Glutamatergic neuron (in vitro differentiated cells): ENCODE measurements at places on chromosomes 1 and 21.
A peak's percentile ranks its signal among the peaks of the same experiment; 100 is the strongest.

- peak; percentile 90 for DNase-seq
Observed at GRCh38 chr21:41777951-41778815, 11.3 kb upstream of the RIPK4 start.

GRCh38 chr1:115539736-115540135 lies 102.0 kb upstream of the VANGL1 start:
- DNase-seq, result no peak

- no peak for DNase-seq
Observed at GRCh38 chr21:25396135-25396711, 211.1 kb downstream of the MRPL39 start.

- no peak for DNase-seq
Observed at GRCh38 chr1:12285496-12286143, 55.8 kb downstream of the VPS13D start.

DNA sequence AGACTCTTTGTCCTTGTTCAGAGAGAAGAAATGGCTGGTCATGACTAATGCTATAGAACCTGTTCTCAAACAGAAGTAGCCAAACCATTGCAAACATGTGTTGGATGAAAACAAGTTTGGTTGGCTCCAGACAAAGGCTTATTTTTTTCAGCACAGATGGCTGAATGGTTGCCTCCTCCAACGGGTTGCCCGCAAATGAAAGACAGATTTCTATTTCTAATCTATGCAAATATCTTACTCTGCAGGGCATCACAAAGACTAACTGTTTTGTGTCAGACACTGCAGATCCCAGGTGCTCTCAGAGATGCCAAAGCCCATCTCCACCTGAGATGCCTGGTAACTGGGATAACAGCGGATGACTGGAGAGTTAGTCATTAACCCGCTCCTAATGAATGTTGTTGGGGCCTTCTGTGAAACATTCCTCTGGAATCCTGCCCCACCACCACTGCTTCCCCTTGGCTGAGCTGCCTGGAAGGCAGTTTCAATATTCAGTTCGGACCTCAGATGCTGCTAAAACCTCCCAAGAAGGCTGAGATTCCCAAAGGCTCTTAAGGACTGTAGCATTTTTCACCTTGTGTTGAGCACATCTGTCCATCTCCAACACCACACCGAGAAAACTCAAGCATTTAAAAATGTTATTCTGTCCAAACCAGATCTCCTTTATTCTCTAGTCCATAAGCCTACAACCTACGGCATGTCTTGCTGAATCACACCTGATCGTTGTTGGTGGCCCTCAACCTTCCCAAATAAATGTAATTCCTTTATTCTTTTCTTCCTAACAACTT lies 104.4 kb downstream of the PTPN14 start:
- no peak for DNase-seq

DNA sequence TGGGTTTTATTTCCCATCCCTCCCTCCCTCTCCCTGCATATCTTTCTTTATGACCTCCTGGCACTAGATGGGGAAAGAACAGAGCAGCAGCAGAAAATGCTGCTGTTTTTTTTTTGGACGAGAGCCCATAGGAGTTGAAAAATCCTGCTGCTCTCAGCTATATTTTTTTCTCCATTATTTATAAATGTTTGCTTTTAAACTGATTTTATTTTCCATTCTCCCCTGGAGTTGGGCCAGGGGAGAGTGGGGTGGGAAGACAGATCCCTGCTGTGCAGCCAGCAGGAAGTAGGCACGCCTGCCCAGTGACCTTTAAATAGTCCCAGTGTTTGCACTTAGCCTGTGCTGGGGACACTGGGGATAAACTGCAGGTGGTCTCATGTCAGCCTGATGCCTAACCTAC lies 17.4 kb downstream of the SFT2D2 start:
- DNase-seq, result no peak

DNA sequence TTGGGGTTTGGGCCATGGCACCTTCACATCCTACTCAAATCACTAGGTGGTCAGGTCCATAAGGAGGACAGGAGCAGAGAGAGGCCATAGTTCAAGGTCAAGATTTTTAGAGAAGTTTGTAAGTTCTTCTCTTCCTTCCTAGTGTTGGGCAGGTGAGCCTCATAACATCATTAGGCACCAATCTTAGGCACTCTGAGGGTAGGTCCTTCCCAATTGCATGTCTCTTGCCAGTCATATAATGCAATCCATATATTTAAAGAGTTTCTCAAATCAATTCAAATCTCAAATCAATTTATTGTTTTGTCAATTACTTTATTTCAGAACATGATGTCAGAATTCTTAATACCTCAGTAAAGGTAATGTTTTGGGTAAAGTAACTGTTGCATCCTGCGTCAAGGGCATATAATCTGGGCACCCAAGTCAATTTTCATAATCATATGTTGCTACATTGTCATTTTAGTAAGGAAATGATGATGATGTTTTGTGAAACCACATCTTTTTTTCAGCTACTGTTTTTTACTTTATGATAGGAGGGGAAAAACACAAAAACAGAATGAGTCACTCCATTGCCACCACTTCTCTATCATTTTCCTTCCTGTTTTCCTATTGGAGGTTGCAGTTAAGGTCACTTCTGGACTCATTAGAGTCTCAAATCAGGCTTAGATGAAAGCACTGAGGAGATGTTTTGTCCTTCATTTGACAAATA lies 122.7 kb downstream of the UCHL5 start:
- no peak for DNase-seq

DNA sequence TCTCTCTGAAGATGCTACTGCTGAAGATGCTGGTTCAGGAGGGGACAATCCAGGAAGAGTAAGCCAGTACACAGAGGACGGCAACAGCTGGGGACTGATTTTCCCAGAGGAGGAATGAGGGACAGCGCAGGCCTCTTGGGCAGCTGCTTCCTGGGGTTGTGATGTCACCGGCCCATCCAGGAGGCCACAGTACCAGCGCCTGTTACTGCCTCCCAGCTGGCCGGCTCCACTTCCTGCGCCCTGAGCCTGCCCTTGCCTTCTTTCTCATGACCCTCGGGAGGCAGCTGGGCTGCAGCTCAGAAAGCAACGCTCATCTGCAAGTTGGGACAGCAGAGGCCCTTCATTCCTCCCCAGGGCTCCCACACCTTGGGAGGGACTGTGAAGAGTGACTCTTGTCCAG lies 21.9 kb upstream of the ID3 start:
- peak; percentile 69 for DNase-seq

- peak; percentile 26 for DNase-seq
Observed at GRCh38 chr21:46000731-46001641, 19.4 kb downstream of the COL6A1 start.

GRCh38 chr1:209512821-209513220 lies 70.7 kb upstream of the CAMK1G start:
- DNase-seq, result no peak

- DNase-seq, result no peak
Observed at GRCh38 chr1:56249234-56249633, 330.1 kb downstream of the PLPP3 start.

- DNase-seq, result no peak
Observed at GRCh38 chr1:172394141-172394751, 26.2 kb upstream of the C1orf105 start.

DNA sequence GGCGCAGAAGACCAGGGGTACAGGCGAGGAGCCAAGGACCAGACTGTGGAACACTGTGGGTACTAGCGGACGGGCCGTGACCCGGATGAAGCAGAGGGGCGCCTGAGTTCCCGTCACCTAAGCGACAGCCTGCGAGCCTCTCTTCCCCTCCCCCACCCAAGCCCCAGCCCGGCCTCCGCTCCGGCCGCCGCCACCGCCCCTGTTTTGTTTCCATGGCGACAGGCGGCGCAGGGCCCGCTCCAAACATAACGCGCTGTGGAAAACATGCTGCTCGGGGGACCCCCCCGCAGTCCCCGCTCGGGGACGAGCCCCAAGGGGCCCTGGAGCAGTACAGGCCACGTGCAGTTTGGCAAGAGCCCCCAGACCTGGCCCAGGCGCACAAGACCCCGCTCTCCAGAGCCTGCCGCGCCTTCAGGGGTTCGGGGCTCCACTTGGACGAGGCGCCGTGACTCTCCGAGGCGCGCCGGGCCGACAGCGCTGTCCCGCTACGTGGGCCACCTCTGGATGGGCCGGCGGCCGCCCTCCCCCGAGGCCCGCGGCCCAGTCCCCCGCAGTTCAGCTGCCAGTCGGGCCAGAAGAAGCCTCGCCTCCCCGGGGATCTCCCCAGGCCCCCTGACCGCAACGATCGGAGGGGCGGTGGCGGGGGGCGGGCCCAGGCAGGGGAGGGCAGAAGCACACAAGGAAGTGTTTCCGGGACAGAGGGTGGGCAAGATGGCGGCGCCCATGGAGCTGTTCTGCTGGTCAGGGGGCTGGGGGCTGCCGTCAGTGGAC lies at the start of gene MTX1:
Gene MTX1, plus strand, starts transcription at position 155 of the 771 bp plus-strand sequence. Its CDS starts 110 bp downstream, at position 265.
- DNase-seq, result peak; percentile 95
